ENCODE measurements at places on chromosomes 2 and 18.

GRCh38 chr2:232263295-232263694 is 115.3 kb upstream of the ALPP start:
- no peak for DNase-seq

- DNase-seq, result no peak
Measured at GRCh38 chr2:188971432-188971861, 2.7 kb upstream of the COL3A1 start.

- DNase-seq, result no peak
Measured at GRCh38 chr2:238727585-238728329, 120.1 kb upstream of the TWIST2 start.

DNA sequence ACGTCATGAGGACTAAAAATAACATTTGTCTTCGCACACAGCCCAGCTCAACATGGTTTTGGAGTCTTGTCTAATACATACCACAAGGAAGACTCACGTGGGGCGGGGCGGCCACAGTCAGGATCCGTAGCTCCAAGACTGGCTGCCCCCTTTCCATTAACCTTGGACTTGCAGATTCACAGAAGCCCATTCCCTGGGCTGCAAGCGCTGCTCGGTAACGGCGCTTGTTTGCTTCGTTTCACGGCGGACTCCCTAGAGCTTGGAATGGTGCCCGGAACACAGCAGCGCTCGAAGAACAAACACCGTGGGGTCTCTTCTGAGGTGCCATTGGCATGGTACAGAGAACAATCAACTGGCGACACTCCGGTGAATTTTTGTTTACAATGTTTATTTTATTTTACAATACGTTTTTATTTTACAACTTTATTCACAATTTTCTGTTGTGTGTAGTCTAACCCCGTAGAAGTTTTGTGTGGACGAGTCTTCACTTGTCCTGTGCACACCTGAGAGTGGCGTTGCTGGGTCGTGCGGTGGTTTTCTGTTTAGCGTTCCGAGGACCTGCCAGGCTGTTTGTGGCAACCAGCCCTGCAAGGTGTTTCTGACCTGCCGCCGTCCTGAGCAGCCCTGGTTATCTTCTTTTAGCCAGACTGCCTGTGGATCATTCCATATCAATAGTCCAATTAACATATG is 126.5 kb downstream of the GALR1 start:
- no peak for DNase-seq

DNA sequence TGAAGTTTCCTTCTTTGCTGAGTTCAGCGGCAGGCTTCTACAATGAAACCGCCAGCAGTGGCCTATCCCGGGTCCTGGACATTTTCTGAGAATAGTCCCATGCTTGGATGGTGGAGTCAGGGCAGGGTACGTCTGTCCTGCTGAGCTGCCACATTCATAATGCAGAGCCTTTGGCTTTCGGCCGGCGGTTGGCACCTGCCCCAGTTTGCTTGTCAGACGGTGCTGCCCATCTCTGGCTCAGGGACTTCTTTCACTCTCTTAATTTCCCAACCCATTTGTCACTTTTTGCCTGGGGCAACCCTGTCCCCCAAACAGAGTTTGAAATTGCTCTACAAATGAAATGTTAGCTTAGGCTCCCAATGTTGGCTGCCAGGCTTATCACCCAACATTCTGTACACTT is 57.2 kb downstream of the SOX11 start:
- DNase-seq, result no peak

- DNase-seq, result no peak
Measured at GRCh38 chr18:56462276-56462675, 176.1 kb downstream of the TXNL1 start.

- DNase-seq, result no peak
Measured at GRCh38 chr2:10750610-10751009, 29.2 kb downstream of the ATP6V1C2 start.

GRCh38 chr2:234998404-234999211 is 46.8 kb downstream of the SH3BP4 start:
- DNase-seq, result no peak

DNA sequence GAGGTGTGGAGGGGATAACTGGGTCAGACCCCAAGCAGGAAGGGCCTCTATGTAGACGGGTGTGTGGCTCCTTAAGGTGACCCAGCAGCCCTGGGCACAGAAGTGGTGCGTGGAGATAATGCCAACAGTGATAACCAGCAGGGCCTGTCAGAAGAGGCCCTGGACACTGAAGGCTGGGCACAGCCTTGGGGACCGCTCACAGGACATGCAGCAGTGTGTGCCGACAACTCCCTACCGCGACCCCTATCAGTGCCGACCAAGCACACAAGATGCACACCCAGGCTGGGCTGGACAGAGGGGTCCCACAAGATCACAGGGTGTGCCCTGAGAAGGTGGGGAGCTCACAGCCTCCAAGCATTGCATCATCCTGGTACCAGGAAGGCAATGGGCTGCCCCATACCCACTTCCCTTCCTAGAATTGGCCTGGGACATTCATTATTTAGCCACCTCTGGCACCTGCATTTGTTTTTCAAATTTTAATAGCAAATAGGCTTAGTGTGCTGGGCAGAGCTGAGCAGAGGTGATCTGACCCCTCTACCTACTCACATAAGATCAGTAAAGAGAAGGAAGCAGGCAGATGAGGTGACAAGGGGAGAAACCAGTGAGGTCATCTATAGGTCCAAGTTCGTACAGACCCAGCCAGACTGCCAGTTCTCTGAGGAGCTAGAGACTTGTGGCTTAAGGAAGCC is 55.2 kb downstream of the BCL11A start:
- DNase-seq, result no peak
